ENCODE measurements at places on chromosomes 7 and 10. TPM values are rescaled to one million over a fixed set of nuclear protein-coding genes. Genes with fewer than 3 reads are reported as not detected.

CALHM3 gene
- total RNA-seq = not detected

HOXA3 gene
- total RNA-seq = 3.3 TPM

DNA sequence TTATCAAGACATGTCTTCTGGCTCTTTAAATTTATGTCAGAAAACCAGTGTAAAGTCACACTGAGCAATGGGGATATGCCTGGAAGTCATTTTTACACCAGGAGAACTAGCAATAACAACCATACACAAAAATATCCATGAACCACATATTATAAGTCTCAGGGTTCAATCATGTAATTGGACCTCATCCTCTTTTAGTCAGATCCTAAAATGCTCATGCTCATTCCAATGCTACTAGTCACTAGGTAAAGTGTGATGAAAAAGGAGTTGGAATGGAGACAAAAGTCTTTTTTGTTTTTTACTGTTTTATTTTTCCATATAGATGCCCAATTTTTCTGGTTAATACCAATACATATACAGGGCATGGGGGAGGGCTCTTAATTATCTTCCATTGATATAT is 306.1 kb downstream of the DGKB start:
- H3K27ac ChIP-seq = no peak overlapping the region
- no peaks in the 10 kb centered on the region for H3K36me3 ChIP-seq
- H3K4me1 ChIP-seq = no peaks in the 10 kb centered on the region
- no peak for DNase-seq
- H3K27me3 ChIP-seq = no peaks in the 10 kb centered on the region
- no peak overlapping the region for H3K4me3 ChIP-seq

GRCh38 chr10:76786504-76787072 is 851.0 kb downstream of the KCNMA1 start:
- H3K4me1 ChIP-seq = no peaks in the 10 kb centered on the region
- H3K36me3 ChIP-seq = no peaks in the 10 kb centered on the region
- H3K27ac ChIP-seq = no peak overlapping the region
- no peak for DNase-seq

DNA sequence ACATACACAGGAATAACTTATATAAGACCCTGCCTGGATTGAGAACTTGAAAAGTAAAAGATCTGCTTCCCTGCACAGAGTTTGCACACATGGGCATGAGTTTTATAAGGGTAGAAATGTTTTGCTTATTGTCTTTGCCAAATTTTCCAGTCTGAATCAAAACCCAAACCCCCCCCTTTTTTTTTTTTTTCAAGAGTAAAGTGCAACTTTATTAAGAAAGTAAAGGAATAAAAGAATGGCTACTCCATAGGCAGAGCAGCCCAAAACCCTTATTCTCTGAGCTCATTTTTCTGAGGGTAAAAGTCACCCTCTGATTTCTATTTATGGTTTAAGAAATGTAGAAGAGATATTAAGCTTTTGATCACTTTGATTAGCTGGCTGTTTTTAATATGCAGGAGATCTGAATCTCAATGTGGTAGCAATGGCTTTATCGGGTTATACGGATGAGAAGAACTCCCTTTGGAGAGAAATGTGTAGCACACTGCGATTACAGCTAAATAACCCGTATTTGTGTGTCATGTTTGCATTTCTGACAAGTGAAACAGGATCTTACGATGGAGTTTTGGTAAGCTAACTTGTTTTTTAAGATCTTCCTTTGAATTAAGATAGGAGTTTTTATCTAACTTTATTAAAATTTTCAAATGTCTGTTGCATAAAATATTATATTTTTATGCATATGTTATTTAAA is 18.7 kb downstream of the MIOS start:
- H3K4me1 ChIP-seq = no peaks in the 10 kb centered on the region
- no peaks in the 10 kb centered on the region for H3K27me3 ChIP-seq
- no peak overlapping the region for H3K27ac ChIP-seq

DNA sequence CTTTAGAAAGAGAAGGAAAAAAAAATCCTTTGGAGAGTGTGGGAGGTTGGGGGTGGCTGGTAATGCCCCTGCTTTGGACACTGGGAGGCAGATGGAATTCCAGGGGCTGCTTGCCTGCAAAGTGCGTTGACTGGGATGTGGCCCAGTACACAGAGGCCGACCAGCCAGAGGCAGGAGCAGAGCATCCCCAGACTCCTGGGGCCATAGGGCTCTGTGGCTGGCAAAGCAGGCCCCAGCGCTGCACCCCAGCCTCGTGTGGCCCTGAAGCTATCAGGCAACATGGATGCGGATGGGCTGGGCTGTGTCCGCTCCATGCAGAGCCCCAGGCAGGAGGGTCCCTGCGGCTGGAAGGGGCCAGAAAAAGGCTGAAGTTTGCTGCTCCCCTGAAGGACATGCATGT is 361.6 kb upstream of the FZD8 start:
- H3K27me3 ChIP-seq = no peaks in the 10 kb centered on the region
- no peak overlapping the region for H3K27ac ChIP-seq
- no peak overlapping the region for H3K4me3 ChIP-seq
- H3K4me1 ChIP-seq = no peaks in the 10 kb centered on the region

DNA sequence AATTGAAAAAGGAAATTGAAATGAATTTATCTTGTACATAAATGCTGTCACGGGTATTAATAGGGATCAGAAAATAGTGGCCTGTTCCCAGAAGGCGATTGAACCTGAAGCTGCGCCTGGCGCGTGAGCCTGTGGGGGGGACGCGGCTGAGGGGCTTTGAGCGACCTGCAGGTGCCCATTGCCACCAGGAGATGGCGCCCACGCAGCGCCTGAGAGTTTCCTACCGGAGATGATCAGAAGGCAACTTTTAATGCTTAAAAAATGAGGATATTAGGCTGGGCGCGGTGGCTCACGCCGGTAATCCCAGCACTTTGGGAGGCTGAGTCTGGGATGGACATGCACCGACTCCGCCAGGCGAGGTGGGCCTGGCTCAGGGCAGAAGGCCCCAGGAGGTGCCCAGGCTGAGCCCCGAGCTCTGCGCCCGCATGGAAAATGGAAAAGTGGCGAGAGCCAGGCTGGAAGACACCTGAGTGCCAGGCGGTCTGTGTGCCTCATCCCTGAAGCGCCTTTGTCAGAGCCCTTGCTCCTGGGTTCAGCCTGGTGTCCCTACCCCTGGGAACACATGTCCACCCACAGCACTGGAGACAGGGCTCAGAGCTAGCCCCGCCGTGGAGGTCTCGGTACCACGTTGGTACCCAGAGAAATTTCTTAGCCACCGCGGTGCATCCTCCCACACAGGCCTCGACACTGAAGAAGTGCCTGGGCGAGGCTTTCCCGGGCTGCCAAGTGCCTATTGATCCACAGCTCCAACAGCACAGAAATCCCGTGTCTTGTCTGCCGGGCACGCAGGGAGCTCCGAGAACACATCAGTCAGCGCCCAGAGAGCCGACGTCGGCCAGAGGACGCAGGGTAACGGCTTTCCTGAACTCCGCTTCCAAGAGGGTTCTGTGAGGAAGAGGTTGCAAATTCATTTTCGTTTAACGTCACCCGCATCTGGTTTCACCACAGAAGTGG is 117.4 kb downstream of the INPP5A start:
- no peaks in the 10 kb centered on the region for H3K36me3 ChIP-seq
- DNase-seq = peak; percentile 44

GRCh38 chr10:43054593-43054992 is 22.3 kb upstream of the RET start:
- H3K27me3 ChIP-seq = no peaks in the 10 kb centered on the region
- peak; percentile 23 for DNase-seq
- no peak overlapping the region for H3K4me3 ChIP-seq
- H3K27ac ChIP-seq = no peak overlapping the region
- no peaks in the 10 kb centered on the region for H3K36me3 ChIP-seq

DNA sequence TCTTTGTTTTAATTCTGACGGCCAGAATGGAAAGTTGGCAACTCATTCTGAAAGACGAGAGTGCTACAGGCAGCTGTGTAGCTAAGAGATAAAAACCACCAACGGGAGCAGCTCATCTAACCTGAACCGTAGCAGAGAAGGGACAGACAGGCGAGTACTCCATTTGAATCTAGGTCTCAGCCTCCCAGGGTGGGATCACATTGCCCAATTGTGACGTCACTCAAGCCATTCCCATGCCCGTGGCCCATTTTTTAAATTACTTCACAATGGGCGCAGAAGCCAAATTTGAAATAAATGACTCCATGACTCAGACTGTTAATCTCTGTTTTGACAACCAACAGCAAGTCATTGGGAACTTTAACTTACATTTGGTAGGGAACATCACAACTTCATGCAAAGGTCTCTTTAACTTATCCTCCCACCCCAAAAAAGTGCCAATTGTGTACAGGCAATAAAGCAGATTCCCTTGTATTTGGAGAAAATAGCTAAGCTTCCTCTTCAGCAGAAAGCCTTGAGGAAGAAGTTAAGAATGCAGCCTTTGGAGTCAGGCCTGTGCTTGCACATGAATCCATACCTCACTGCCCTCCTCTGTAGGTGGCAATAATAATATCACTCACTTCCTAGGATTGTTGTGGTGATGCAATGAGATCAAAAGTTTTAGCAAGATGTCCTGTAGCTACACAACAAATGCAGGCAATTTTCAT is 93.2 kb upstream of the KIF5B start:
- DNase-seq = peak; percentile 69
- peaks cover 3% of the 10 kb centered on the region for H3K4me1 ChIP-seq
- no peaks in the 10 kb centered on the region for H3K27me3 ChIP-seq
- H3K36me3 ChIP-seq = no peaks in the 10 kb centered on the region

DNA sequence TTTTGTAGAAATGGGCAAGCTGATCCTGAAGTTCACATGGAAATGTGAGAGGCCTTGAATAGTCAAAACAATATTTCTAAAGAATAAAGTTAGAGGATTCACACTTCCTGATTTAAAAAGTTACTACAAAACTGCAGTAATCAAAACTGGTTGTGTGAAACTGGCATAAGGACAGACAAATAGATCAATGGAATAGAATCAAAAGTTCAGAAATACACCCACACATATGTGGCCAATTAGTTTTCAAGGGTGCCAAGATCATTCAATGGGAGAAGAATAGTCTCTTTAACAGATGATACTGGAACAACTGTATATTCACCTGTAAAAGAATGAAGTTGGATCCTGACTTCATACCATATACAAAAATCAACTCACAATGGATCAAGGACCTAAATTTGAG is 27.7 kb downstream of the DNAJC9 start:
- no peak overlapping the region for H3K27ac ChIP-seq
- no peaks in the 10 kb centered on the region for H3K4me1 ChIP-seq
- H3K36me3 ChIP-seq = no peaks in the 10 kb centered on the region
- no peaks in the 10 kb centered on the region for H3K27me3 ChIP-seq

GRCh38 chr10:126061526-126061925 is 165.2 kb downstream of the FANK1 start:
- no peaks in the 10 kb centered on the region for H3K4me1 ChIP-seq
- H3K4me3 ChIP-seq = no peak overlapping the region
- no peaks in the 10 kb centered on the region for H3K27me3 ChIP-seq
- peak overlapping the region; percentile 36 for H3K27ac ChIP-seq
- no peaks in the 10 kb centered on the region for H3K36me3 ChIP-seq

GRCh38 chr10:37976880-37977203 is 395 bp upstream of the ZNF25 start:
- H3K4me3 ChIP-seq = peak overlapping the region; percentile 77
- no peak for DNase-seq
- peak overlapping the region; percentile 96 for H3K27ac ChIP-seq
- H3K36me3 ChIP-seq = no peaks in the 10 kb centered on the region
- peaks cover 5% of the 10 kb centered on the region for H3K4me1 ChIP-seq

DNA sequence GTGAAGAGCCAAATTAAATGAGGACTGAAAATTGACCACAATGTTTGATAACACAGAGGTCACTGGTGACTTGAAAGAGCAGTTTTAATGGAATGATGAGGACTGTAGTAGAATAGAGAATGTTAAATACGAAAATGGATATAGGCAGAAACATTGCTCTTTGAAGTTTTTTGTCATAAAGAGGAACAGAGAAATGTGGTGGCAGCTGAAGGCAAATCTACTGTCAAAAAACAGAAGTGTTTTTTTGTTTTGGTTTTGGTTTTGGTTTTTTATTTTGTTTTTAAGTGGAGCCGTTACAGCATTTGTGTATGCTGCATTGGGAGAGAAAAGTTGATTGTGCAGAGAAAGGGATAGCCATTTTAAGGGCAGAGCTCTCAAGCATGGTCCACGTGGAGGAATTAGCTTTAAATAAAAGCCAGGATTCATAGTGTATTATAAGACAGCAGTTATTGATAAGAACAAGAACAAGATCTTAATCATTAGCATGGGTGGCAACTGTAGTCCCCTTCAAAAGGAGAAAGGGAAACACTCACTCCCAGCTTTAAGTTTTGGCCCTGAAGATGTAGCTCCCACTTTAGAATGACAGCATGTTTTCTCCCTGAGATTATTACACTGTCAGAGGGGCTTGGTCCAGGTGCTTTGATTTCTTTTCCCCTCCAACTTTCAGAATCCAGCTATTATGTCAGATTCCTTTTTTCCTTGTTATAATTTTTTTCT is 156.7 kb upstream of the BET1 start:
- H3K27ac ChIP-seq = no peak overlapping the region
- no peaks in the 10 kb centered on the region for H3K4me1 ChIP-seq
- DNase-seq = no peak
- H3K36me3 ChIP-seq = no peaks in the 10 kb centered on the region

Data from psoas muscle (tissue), 8 donors.